Mammary epithelial cell (primary cell): ENCODE measurements at places on chromosomes 5 and 9.

DNA sequence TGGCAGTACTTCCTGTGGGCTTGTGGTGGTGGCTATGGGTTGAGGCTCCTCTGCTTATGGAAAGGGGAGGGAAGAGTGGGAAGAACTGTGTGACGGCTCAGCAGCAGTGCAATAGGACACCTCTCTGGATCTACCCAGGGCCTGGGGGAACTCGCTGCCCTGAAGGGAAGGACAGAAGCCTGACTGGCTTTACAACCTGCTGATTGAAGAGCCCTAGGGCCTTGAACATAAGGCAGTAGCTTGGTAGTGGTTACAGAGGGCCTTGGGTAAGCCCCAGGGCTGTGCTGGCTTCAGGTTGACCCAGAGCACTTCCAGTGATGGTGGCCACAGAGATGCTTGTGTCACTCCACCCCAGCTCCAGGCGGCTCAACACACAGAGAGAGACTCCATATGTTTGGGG is 5.5 kb downstream of the CCIN start:
- no peak for DNase-seq

DNA sequence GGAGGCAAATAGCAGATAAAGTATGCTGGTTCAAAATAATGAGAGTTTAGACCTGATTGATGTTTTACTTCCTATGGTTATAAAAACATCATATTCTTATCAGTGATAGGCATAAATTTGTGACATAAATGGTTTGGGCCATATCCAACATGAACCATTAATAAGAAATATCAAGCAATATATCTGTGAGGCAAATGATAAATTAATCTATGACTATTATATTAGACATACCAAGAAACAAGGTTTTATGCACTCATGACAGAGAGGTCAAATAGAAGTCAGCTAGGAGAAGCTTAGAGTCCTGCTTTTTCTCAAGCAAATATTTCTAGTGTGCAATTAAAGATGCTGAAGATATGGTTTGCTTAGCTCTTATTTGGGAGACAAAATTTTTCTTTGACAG is 10.4 kb downstream of the SMIM3 start:
- DNase-seq = no peak

GRCh38 chr5:141863569-141864178 is 14.5 kb downstream of the PCDH1 start:
- DNase-seq = no peak

DNA sequence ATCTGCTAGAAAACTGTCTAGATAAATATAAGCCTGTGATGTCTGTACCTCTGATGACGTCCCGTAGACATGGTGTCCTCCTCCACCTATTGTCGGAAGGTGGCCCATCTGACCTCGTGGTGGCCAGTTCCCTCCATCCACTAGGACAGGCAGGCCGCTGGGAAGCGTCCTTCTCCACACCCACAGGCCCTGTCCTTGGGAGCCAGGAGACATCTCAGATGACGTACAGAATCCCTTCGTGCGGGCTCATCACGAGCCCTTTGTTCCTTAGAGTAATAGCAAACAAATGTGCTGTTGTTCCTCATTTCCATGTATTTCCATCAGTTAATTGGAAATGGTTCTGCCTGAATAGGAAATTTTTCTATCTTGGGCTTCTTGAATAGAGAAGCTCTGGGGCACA is 38.3 kb upstream of the TENT4A start:
- no peak for DNase-seq

- no peak for DNase-seq
Observed at GRCh38 chr5:128596071-128596470, 58.0 kb upstream of the FBN2 start.

- no peak for DNase-seq
Observed at GRCh38 chr5:34490506-34491250, 165.4 kb upstream of the RAI14 start.

DNA sequence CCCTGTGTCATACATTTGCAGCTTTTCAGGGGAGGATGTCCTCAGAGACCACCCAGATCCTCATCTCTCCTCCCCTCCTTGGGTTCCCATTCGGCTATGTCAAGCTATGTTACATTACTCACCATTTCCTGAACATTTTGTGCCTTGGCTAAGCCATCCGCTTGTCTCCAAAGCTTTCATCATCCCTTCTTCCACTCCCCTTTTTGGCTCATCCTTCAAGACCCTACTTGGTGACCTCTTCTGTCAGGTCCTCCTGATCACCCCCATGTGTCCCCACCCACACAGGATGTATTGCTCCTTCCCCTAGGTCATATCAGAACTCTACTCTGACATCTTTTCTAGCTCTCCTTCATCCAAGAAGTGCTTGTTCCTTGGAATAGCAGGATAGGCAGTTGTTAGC is 81.8 kb downstream of the BOD1 start:
- DNase-seq = no peak

DNA sequence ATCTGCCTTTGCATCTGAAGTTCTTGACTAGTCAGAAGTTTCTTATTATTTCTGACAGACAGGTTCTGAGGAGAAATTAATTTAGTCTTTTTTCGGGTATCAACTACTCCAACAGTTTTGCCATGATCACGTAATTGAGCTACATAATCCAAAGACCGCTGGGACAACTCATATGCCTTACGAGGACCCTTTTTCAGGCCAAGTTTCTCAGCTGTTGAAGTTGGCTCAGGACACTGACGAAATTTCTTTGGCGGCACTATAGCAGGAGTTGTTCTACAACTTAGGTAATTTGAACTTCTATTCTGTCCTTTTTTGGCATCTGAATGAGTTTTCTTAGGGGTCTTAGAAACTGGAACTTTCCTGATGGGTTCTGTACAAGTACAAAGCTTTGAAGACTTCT is 27.2 kb downstream of the SETX start:
- DNase-seq = no peak

GRCh38 chr5:172929371-172929838 is 29.8 kb upstream of the RPL26L1 start:
- DNase-seq = no peak

DNA sequence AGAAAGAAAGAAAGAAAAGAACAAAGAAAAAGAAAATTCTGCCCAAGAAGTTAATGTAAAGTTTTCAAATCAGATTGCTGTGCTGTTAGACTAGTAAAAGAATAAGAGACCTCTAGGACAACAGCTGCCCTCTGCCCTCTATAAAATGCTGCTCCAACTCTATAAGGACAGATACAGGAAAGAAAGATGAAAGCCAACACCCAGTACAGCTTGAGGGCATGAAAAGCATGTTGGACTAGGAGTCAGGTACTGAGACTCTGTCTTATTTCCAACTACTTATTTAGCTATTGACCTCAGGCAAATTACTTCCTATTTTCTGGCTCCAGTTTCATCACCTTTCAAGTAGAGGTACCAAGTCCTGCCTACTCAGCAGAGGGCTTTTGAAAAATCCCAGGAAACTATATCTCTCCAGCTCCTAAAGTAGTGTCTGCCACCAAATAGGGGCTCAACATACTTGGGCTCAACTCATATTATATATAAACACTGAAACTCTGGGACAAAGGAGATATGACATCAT is 5.7 kb downstream of the HBEGF start:
- no peak for DNase-seq

GRCh38 chr5:111238431-111239225 is 14.4 kb downstream of the CAMK4 start:
- DNase-seq = no peak
